Ascending aorta (tissue), 2 donors: ENCODE measurements at places on chromosomes 2 and 18.
A peak's percentile ranks its signal among the peaks of the same experiment; 100 is the strongest.

- DNase-seq = no peak
- H3K4me3 ChIP-seq = no peak overlapping the region
- H3K27me3 ChIP-seq = no peaks in the 10 kb centered on the region
- no peak overlapping the region for H3K27ac ChIP-seq
These were observed 228.9 kb upstream of the SPOPL start for GRCh38 chr2:138272524-138273195.

- DNase-seq = no peak
- H3K27ac ChIP-seq = no peak overlapping the region
- no peaks in the 10 kb centered on the region for H3K36me3 ChIP-seq
- peak overlapping the region; percentile 20 for H3K4me3 ChIP-seq
- H3K27me3 ChIP-seq = no peaks in the 10 kb centered on the region
These were observed 31.4 kb upstream of the ACKR3 start for GRCh38 chr2:236538242-236538641.

DNA sequence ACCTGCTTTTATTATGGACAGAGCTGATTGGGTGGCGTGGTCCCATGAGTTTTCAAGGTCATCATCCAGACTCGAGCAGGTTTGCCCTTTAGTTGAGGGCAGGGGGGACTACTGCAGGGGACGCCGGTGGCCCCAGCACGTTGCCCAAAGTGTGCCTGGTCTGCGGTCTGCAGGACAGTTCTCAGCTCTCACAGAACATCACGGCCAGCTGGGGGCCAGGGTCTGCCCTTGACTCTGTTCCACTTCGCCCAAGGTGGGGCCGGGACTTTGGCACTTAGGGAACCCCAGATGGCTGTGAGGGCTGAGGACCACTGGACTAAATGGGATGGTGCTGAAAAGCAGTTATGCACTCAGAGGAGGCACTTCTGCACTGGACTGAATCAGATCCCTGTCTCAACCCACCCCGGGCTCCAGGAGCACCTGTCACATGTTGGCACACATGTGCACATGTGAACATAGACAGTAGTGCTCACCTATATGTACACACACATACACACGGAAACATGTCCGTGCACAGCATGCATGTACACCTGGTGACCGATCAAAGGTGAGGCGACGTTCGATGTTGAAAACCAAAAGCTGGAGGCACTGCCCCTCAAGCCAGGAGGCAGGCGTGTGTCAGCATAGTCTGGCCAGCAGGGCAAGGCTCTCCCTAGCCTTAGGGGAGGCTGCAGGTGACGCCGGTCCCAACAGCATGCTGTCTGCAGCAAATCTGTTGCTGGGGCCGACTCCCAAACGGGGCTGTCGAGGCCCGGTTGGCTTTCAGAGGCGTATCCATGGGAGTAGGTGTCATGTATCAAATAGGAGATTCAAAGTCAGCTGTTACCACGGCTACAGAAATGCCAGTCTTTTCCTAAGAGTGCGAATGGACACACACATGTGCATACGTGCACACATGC is 10.2 kb downstream of the ANO7 start:
- H3K4me3 ChIP-seq = no peak overlapping the region
- DNase-seq = no peak
- no peaks in the 10 kb centered on the region for H3K27me3 ChIP-seq

GRCh38 chr2:206011795-206012194 is 74.2 kb downstream of the INO80D start:
- H3K4me1 ChIP-seq = no peaks in the 10 kb centered on the region
- no peak overlapping the region for H3K27ac ChIP-seq
- no peaks in the 10 kb centered on the region for H3K27me3 ChIP-seq
- H3K36me3 ChIP-seq = peaks cover 47% of the 10 kb centered on the region
- H3K4me3 ChIP-seq = no peak overlapping the region

- no peak overlapping the region for H3K4me3 ChIP-seq
- no peak for DNase-seq
- no peak overlapping the region for H3K27ac ChIP-seq
- no peaks in the 10 kb centered on the region for H3K36me3 ChIP-seq
- H3K27me3 ChIP-seq = no peaks in the 10 kb centered on the region
These were observed 352.6 kb upstream of the CWC22 start for GRCh38 chr2:180359522-180360282.

- no peaks in the 10 kb centered on the region for H3K27me3 ChIP-seq
- no peak for DNase-seq
- H3K27ac ChIP-seq = no peak overlapping the region
- H3K4me1 ChIP-seq = no peaks in the 10 kb centered on the region
- H3K4me3 ChIP-seq = no peak overlapping the region
These were observed 67.9 kb downstream of the EIPR1 start for GRCh38 chr2:3309496-3310355.

DNA sequence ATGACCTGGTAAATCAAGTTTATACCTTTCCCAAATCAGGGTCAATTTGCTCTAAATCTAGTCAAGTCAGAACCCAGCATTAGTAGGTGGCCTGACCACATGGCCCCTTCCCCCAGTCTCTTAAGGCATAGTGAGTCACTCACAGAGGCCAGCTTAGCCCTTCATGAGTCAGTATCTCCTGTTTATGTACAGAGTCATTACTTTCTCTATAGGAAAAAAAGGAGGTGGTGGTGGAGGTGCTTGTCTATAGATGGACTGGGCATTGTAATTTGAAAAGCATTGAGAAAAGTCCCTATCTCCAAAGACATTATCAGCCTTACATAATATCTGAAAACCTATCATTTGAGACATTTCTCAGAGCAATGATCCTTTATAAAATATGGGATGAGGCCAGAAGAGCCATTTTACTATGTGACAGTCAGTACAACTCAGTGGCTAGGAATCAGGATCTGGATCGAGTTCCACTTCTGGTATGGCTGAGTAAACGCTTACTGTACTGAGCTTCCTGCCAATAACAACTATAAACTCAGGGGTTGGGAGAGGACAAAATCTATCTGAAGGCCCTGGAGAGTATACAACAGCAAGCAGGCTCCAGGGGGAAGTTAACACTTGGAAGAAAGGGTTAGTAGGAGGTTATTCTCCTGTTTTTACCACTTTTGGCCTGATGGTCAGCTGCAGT is 22.5 kb upstream of the SIGLEC15 start:
- peak overlapping the region; percentile 57 for H3K27ac ChIP-seq
- H3K36me3 ChIP-seq = no peaks in the 10 kb centered on the region
- H3K4me1 ChIP-seq = peaks cover 4% of the 10 kb centered on the region
- H3K4me3 ChIP-seq = no peak overlapping the region

DNA sequence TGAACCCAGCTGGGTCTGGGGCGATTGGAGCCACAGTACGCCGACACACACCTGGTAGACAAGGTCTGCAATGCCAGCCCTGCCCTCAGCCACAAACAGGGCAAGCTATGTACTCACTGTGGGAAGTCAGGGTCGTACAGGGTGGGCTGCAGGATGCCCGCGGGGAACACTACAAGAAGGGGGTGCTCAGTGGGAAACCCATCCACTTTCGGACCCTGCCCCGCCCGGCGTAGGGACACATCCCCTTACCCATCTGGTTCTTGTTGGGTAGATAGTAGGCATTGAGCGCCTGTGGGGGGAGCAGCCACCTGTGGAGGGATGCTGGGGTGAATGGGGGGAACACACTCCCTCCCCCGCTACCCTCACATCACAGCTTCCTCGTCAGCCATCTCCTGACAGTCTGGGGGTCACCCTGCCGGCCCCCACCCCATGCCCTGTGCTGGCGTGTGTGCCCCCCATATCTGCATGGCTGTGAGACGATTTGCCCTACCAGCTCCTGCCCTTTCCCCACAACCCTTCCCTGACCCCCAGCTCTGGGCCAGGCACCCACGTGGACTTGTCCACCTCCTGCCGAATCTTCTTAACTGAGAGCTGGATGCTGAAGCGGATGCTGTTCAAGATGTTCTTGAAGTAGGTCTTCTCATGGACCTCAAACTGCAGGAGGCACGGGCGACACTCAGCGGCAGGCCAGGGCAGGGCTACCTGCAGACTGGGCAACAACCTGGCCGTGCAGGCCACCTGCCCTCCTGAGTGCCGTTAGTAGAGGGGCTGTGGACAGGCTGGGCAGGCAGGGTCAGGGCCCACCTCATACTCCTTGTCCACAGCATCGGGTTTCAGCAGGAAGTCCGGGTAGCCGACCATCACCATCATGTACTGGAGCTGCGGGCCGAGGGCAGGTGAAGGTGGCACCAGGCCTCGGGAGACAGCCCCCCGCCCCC is 5.1 kb downstream of the ECEL1 start:
- DNase-seq = no peak
- H3K27ac ChIP-seq = no peak overlapping the region
- no peaks in the 10 kb centered on the region for H3K27me3 ChIP-seq
- H3K36me3 ChIP-seq = no peaks in the 10 kb centered on the region
- H3K4me1 ChIP-seq = no peaks in the 10 kb centered on the region
- no peak overlapping the region for H3K4me3 ChIP-seq

DNA sequence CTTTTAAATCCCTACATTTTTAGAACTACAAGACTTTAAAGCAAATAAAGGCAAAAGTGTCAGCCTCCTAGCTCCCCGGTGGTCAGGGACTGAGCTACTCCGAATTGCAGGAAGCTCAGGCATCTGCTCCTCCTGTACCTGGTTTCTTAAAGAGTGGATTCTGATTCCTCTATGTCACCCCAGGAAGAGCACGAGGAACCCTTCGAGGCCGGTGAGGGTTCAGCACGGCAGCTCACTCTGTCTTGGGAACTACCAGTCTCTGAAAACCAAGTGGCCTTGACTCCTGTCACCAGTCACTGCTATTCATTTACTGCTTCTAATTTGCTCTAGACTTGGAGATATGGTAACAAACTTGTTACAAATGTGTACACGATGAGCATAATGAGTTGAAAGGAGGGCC is 2.3 kb downstream of the PER2 start:
- no peaks in the 10 kb centered on the region for H3K36me3 ChIP-seq
- no peaks in the 10 kb centered on the region for H3K27me3 ChIP-seq
- no peak for DNase-seq
- peak overlapping the region; percentile 97 for H3K27ac ChIP-seq

- DNase-seq = no peak
- H3K27ac ChIP-seq = peak overlapping the region; percentile 13
- H3K4me1 ChIP-seq = peaks cover 9% of the 10 kb centered on the region
- no peaks in the 10 kb centered on the region for H3K27me3 ChIP-seq
- H3K36me3 ChIP-seq = no peaks in the 10 kb centered on the region
These were observed 1.3 kb downstream of the INPP4A start for GRCh38 chr2:98445683-98446581.
